HT-29 (cell line): ENCODE measurements at places on chromosomes 3 and 15. TPM values are rescaled to one million over a fixed set of nuclear protein-coding genes. Genes with fewer than 3 reads are reported as not detected.

- DNase-seq = no peak
These were observed 81.6 kb downstream of the ST6GAL1 start for GRCh38 chr3:187011915-187012314.

- DNase-seq = no peak
These were observed 180.2 kb upstream of the TTC14 start for GRCh38 chr3:180421721-180422120.

GRCh38 chr3:173939331-173939730, 541.8 kb downstream of the NLGN1 start:
- peak; percentile 13 for DNase-seq

GRCh38 chr15:50390554-50391264, 33.5 kb upstream of the USP8 start:
- no peak for DNase-seq

- no peak for DNase-seq
These were observed 56.2 kb downstream of the EIF3J start for GRCh38 chr15:44593042-44593736.

Gene PP2D1
- total RNA-seq = not detected in 2 replicates

Gene LRRC2
- total RNA-seq = 0.52 and 0.84 TPM in 2 replicates

- no peak for DNase-seq
These were observed 1.5 kb downstream of the ZBED2 start for GRCh38 chr3:111593666-111594065.

DNA sequence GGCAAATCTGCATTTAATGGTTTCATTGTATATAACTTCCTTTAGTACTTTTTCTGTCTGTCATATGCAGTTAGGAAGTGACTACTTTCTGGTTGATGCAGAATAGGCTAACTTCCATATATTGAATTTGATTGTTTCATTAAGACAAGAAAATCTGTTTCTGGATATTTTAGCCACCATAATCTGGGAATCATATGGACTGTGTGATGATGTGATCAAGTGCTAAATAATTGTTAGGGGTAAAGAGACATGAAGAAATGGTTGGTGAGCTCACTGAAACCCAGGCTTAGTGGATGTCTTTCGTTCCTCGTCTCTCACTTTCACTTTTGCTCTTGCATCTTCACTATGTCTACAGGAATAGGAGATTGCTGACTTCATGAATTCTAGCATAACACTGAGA, 3.5 kb upstream of the MNS1 start:
- no peak for DNase-seq

GRCh38 chr3:9869955-9870354, 10.1 kb downstream of the CIDEC start:
- no peak for DNase-seq

DNA sequence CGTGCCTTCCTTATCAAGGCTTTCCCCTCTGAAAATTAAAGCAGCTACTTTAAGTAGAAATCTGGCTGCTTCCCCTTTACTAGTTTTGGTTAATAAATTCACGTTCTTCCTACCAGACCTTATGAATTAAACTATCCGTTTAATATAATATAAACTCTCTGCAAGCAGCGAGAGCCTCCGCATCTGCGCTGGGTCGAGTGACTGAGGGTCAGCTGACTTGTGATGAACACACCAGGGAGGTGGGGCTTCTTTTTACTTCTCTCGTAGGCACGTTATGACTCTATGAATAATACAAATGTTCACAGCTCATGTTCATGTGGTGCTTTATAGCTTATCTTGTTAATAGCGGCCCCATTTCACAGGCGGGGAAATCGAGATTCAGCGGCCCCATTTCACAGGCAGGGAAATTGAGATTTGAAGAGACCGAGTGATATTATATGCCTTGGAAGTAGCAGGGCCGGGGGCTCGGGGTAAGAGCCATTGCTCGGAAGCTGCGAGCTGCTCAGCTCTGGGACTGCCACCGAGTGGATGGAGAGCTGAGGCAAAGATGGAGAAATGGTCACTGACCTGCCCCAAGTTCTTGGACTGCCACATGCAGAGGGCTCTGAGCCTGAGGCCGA, 8.3 kb downstream of the MUC4 start:
- DNase-seq = no peak

DNA sequence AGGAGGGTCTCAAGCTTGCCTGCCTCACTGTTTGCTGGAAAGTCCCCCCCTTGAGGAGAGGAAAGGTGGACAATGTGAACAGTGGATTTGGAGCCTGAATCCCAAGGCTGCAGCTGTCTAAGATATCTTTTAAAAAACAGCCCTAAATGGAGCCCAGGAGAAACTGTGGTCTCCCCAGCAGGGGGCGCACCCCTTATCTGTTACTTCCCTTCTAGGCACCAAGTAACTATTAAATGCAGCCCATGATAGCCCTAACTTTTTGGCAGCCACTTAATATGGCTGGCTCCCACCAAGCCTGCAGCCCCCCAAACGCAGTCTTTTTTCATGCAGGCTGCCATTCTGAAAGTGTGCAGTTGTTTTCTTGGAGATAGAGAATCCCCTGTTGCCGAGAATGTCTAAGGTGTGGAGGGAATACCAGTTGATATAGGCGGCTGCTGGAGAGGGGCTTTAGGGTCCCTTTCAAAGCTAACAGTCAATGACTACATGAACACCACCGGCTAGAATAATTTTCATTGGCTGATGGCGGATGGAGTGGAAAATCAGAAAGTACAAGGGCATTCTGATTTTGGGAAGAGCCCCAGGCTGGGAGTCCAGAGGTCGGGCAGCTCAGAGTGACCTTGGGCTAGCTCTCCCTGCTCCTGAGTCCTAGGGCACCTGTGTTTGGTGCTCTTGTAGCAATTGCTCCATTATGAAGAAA, 1.3 kb downstream of the RHCG start:
- DNase-seq = no peak

DNA sequence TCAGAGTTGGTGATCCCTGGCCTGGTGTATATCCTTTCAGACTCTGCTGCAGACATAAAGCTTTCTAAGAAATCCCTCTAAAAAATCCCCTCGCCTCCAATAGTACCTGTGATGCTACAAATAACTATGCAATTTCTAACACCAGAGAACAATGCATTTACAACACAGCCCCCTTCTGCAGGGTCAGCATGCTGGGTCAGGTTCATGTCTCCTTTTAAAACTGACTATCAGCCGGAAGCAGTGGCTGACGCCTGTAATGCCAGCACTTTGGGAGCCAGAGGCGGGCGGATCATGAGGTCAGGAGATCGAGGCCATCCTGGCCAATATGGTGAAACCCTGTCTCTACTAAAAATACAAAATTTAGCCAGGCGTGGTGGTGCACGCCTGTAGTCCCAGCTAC, 77.0 kb upstream of the SPATA12 start:
- DNase-seq = no peak

- no peak for DNase-seq
These were observed 60.6 kb upstream of the RYK start for GRCh38 chr3:134311265-134311664.

- no peak for DNase-seq
These were observed 23.1 kb upstream of the TSEN2 start for GRCh38 chr3:12461097-12461649.

GRCh38 chr15:94620632-94621031, 389.3 kb downstream of the MCTP2 start:
- DNase-seq = no peak

DNA sequence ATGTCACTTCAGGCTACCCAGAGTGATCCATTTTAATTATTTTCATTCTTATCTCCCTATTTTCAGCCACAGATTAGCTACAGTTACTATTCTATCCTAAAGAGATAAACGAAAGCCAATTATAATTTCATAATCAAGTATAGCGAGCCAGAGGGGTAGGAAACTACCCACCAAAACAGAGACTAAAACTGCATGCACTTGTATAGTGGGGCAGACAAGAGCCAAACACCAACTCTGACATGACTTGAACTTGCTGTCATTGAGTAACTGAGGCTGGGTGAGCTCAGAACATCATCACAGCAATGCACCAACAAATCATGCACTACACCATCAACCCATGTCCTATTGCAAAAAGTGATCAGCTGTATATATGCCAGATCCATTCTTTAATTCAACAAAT, 64.8 kb downstream of the FBN1 start:
- no peak for DNase-seq

DNA sequence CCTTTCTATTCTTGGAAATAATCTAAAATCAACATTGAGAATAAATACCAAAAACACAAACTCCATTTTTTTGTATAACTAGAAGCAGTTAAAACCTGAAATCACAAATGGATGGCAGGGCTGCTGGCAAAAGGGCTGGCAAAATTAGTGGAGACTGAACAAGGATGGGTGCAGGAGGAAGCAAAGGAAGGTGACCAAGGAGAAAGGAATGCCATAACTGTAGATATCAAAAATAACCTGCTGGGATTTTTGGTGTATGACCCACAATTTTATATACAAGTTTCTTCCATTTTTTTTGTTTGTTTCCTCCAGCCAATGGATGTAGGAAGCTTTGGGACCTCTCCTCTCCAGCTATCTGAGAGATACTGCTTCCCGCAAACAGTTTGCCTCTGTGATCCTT, 12.7 kb downstream of the CFAP44 start:
- DNase-seq = no peak

DNA sequence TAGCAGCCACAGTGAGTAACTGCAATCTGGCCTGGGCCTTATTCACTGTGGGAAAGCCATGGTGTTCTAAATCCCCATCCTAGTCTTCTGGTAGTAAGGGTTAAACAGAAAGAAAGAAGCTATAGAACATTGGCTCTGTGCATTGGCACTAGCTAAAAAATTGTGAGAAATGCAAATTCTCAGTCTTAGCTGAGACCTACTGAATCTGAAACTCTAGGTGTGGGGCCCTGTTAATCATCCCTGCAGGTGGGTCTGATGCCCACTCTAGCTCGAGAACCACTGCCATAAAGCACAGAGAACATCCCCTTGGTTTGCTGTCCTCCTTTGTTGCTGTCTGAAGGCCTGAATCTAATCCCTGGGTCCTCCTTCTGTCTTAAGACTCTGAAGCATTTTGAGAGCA, 59.3 kb downstream of the MEIS2 start:
- no peak for DNase-seq

GRCh38 chr3:56987238-56987895, 73.1 kb upstream of the SPATA12 start:
- DNase-seq = no peak

GRCh38 chr15:48544778-48545177, 100.7 kb downstream of the FBN1 start:
- no peak for DNase-seq

Gene ANKRD63
- total RNA-seq = not detected in 2 replicates

Gene ZNF501
- total RNA-seq = 0.08 and 4.8 TPM in 2 replicates

DNA sequence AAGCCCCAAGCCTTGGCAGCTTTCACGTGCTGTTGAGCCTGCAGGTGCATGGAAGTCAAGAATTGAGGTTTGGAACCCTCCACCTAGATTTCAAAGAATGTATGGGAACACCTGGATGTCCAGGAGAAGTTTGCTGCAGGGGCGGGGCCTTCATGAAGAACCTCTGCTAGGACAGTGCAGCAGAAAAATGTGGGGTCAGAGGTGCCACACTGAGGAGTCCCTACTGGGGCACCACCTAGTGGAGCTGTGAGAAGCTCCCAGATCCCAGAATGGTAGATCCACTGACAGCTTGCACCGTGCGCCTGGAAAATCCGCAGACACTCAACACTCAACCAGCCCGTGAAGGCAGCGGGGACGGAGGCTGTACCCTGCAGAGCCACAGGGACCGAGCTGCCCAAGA, 201.6 kb downstream of the OCA2 start:
- no peak for DNase-seq

Gene WNT7A
- not detected in 2 replicates for total RNA-seq

Gene SI
- 0.20 and 0.55 TPM in 2 replicates for total RNA-seq

DNA sequence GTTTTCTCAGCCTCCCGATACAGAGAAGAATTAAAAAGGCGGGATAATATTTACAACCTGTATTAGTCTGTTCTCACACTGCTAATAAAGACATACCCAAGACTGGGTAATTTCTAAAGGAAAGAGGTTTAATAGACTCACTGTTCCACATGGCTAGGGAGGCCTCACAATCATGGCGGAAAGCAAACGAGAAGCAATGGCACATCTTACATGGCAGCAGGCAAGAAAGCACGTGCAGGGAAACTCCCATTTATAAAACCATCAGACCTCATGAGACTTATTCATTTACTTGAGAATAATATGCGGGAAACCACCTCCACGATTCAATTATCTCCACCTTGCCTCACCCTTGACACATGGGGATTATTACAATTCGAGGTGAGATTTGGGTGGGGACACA, 27.5 kb upstream of the RPL39L start:
- DNase-seq = no peak

DNA sequence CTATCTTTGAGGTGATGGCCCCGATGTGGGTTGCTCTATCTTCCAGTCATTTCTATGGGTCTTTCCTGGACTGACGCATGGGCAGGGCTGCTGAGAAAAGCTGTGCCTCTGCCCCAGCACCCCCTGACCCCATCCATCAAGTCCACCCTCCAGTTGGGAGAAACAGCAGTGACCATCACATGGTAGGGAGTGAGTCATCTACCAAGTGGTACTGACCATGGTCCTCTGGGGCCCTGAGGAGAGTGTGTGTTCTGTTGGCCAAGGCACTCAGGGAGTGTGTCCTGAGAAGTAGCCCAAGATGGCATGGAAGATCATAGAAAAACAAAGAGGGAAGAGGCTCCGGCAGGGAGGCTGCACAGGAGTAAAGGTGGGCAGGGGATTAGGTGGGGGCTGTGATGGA, 1.6 kb upstream of the DNAH1 start:
- no peak for DNase-seq

Gene YEATS2
- total RNA-seq = 16.1 and 17.1 TPM in 2 replicates

- DNase-seq = no peak
These were observed 21.0 kb downstream of the ANAPC13 start for GRCh38 chr3:134464689-134465365.

GRCh38 chr3:52326976-52327375, 10.9 kb downstream of the DNAH1 start:
- DNase-seq = no peak

- peak; percentile 70 for DNase-seq
These were observed 6.7 kb downstream of the CA12 start for GRCh38 chr15:63374686-63375520.

Gene CAMK2N2
- 0.13 TPM in 1 of 2 replicates, not detected in the other for total RNA-seq

- DNase-seq = no peak
These were observed 32.2 kb downstream of the ARMC8 start for GRCh38 chr3:138219255-138219654.

Gene ZNF860
- 3.9 and 7.5 TPM in 2 replicates for total RNA-seq

Gene CLSTN2
- not detected in 2 replicates for total RNA-seq

Gene ENTPD3
- not detected in 2 replicates for total RNA-seq

DNA sequence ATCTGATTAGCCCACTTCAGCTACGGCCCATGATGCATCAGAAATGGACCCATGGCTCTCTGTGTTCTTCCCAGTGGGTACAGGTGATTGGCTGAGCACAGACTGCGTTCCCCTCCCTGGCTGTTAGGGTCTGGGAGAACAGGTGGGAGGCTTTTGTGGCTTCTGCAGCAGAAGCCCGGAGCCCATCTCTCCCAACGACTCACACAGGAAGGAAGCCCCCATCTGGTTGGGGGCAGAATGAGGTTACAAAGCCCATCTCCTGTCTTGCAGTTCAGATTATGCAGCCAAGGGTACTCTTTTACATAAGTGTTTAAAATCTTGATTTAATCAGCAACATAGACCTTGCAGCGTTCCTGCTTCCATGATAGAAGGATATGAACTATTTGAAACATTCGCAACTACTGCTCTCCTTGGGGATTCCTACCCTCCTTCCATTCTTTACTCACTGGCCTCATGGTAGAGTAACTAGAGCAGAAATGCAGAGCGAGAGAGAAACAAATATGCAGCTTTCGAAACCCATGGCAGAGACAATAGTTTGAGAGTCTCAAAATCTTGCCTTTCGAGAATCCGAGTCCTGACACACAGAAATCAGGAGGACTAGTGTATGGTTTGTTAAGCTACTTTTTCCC, 291.3 kb downstream of the TLE3 start:
- no peak for DNase-seq

- peak; percentile 57 for DNase-seq
These were observed 63.1 kb downstream of the ARNT2 start for GRCh38 chr15:80467311-80467714.

GRCh38 chr3:160035757-160036156, 47.1 kb downstream of the IL12A start:
- no peak for DNase-seq

Gene MORC1
- total RNA-seq = not detected in 2 replicates

Gene C3orf49
- total RNA-seq = not detected in 2 replicates
